Activated CD8-positive, alpha-beta memory T cell treated with anti-CD3 and anti-CD28 coated beads, Interleukin-2, amount 10 ng/mL, durations not matched to agents 7 days and 5 days (primary cell): ENCODE measurements at places on chromosomes 11 and 22.

DNA sequence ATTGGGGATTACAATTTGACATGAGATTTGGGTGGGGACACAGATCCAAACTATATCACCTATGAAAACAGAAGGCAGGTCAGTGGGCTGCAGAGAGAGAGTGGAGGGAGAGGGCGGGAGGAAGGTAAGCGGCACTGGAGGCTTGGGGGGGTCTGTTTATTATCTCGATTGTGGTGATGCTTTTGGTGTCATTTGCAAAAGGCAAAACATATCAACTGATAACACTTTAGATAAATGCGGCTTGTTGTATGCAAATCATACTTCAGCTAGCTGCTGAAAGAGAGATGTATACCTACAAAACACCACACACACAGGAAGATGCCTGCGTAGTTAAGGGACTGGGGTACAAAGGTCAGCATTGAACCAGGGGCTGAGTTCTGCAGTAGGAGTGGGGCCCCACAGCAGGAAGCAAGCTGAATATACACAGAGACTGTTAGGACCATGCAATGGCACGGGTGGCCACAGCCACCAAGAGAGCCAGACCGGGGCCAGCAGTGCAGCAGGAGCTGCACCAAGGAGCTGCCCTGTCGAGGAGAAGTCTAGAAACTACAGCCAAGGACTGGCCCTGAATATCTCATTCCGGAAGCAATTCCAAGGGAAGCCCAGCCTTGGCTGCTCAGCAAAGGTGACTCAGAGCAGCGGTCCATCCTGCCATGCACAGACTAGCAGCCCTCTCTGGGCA, 23.8 kb upstream of the TOLLIP start:
- no peak for DNase-seq

- no peak for DNase-seq
These were observed 74.5 kb downstream of the INSC start for GRCh38 chr11:15189189-15189588.

- DNase-seq = no peak
These were observed 22.8 kb downstream of the OSBP2 start for GRCh38 chr22:30717331-30717921.

GRCh38 chr22:38829485-38829884, 14.3 kb downstream of the NPTXR start:
- no peak for DNase-seq

DNA sequence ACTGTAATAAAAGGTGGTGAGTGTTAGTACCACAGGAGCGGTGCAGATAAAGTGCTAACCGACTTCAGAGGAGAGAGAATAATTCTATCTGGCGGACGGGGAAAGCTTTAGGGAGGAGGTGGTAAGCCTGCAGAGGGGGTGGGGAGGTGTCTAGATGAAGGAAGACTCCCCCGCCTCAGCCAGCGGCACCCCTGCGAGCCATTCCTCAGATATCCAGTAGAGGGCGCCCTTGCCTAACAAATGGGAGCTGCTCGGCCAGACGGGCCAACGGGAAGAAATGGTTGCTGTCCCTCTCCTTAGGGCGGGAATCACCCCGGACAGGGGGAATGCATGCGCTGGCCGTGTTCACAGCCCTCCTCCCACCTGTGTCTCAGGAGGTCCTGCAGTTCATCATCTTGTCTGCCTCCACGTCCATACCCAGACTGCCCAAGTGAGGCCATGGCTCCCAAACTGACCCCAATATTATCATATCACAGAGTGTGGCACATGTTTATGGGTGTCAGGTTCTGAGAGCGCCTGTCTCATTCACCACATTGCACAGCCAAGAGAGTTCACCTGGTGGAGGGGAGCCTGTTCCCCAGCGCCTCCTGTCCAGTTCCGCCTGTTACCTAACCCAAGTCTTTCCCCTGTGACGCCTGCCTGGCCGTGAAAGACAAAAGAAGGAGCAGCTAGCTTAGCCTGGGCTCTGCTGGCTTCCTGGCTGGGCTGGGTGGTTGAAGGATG, 85.5 kb downstream of the ST3GAL4 start:
- peak; percentile 78 for DNase-seq

GRCh38 chr11:62075438-62075837, 48.4 kb upstream of the INCENP start:
- no peak for DNase-seq

GRCh38 chr11:95545116-95545875, 244.3 kb downstream of the FAM76B start:
- no peak for DNase-seq

DNA sequence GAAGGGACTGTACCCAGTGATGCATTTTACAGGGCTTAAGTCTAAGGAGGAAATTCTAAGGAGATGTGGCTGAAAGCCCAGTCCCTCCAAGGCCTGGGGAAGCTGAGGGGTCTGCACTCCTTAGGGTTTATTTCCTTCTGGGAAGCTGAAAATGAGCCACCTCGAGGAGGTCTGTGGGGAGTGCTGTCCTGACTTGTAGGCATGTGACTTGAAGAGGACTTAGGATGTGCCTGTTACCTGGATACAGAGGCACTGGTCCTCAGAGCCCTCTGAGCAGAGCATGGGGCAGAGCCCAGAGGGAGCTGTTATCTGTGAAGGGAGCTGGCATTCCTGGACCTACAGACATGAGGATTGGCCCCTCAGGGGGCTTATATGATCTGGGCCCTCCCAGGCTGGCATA, 77.1 kb downstream of the TP53I11 start:
- DNase-seq = no peak

DNA sequence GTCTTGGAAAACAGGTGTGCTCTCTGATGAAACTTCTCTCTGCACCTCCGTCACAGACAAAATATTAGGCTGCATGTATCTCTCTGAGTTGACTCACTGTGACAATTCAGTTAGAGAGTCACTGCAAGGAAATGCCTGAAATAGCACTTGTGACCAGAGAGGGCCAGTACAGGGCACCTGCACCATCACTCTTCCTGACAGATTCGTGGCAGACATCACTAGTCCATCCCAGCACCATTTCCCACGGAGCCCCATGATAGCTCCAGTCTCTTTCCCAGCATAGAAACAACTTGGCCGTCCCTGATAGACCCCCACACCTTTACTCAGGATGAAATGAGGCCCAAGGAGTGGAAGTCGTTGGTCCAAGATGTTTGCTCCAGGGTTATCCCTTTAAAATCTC, 73.3 kb upstream of the ISX start:
- DNase-seq = no peak

DNA sequence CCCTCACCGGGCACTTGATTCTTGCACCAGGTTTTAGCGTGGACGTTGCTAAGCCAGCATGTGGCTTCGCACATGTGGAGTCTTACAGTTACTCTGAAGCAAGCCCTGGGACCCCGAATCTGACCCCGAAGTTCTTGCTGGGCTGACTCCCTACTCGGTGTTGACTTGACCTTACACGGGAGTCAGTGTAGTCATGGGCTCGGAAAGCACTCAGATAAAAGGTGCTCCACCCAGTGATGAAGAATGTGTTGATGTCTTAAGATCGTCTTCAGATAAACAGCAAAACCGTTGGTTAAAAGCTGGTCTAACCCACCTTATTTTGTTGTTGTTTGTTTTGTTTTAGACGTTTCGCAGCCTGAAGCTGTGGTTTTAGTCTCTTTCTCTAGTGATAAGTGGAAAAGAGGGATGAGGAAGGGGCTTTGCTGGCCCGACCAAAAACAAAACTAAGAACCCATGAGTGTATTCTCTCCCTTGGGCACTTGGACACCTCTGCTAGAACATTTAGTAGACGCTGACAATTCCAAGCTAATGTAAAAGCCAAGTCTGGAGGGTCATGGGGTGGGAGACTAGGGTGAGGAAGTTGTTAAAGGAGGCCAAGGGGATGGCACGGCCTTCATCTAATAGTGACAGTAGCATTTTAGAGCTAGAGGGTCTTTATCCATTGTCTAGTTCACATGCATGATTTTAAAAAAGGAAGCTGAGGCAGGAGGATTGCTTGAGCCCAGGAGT, 69.9 kb downstream of the BCR start:
- no peak for DNase-seq

DNA sequence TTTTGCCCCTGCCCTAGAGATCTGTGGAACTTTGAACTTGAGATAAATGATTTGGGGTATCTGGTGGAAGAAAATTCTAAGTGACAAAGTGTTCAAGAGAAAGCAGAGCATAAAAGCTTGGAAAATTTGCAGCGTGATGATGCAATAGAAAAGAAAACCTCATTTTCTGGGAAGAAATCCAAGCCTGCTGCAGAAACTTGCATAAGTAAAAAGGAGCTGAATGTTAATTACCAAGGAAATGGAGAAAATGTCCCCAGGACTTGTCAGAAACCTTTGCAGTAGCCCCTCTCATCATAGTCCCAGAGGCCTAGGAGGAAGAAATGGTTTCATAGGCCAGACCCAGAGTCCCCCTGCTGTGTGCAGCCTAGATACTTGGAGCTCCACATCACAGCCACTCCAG, 686.9 kb downstream of the FAM181B start:
- no peak for DNase-seq

- DNase-seq = peak; percentile 90
These were observed 89.2 kb upstream of the CRTAM start for GRCh38 chr11:122749005-122749687.

DNA sequence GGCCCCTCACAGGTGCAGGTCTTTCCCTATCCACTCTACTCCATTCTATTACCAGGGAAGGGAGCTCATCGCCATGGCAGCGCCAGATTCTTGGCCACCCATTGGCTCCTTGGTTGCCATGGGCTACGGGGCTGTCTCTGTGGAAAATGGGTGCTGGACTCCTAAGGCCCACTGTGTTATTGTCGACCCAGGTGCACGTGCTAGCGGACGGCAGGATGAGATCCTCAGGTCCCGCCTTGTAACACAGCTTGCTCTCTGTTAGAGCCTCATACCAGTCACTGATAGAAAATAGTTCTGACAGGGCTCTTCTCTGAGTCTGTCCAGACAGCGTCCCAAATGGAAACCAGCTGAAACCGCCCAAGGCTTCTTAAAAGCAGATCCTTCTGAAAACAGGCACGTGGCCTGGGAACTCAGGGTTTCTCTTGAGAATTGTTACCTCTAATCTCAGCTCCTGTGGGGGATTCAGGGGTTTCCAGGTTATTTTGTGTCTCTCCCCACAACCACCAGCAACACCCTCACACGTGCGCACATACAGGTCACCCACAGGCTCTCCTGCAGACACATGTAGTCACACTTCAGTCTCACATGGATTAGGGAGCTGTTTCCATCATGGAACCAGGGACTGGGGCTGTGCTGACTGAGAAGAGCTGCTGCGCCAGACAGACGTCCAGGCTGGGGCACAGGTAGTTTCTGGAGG, 1.5 kb downstream of the TUB start:
- DNase-seq = no peak

DNA sequence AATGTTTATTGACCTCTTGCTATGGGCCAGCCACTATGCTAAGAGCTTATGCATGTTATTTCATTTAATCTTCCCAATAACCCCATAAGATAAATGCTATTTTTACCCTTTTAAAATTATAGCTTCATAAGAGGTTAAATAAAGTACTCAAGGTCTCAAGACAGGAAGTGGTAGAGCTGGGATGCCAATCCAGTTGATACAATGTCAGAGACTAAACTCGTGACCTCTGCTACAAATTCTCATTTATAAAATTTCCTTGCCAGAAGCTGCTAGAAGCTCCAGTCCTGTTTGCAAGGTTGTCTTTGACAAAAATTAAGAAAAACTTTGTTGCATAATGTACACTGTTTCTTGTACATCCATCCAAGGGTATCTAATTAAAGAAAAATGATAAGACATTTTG, 265.9 kb upstream of the MPPED2 start:
- no peak for DNase-seq

- peak; percentile 77 for DNase-seq
These were observed 678 bp upstream of the INPPL1 start for GRCh38 chr11:72223615-72224563.

GRCh38 chr11:119729951-119730613, 1.1 kb upstream of the NECTIN1 start:
- DNase-seq = no peak

GRCh38 chr22:36455571-36456463, 25.6 kb downstream of the TXN2 start:
- no peak for DNase-seq

- no peak for DNase-seq
These were observed 49.0 kb downstream of the SC5D start for GRCh38 chr11:121341609-121342008.

DNA sequence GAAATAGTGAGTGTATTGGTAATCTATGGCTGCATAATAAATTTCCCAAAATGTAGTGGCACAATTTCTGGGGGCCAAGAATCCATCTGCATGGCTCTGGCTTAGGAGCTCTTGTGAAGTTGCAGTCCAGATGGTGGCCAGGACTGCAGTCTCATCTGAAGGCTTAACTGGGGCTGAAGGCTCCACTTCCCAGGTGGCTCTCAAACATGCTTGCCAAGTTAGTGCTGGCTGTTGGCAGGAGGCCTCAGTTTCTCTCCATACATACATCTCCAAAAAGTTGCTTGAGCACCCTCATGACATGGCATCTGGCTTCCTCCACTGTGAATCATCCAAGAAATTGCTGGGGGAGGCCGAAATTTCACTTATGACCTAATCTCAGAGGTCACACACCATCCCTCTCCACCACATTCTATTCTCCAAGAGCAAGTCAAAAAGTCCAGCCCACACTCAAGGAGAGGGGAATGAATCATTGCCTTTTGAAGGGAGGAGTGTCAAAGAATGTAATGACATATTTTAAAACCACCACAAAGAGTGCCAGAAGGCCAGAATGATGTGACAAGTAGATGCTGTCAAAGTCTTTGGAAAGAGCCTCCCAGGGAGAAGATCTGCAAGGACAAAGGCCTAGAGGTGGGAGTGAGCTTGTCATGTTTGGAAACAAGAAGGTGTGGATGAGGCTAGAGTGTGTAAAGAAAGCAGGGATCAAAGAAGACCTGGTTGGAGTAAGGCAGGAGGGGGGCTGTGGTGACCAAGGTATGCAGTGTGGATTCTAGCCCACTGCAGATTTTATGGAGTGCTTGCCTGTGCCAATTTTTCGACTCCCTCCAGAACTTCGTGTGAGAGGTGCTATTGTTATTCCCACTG, 566.2 kb downstream of the MIAT start:
- DNase-seq = no peak

DNA sequence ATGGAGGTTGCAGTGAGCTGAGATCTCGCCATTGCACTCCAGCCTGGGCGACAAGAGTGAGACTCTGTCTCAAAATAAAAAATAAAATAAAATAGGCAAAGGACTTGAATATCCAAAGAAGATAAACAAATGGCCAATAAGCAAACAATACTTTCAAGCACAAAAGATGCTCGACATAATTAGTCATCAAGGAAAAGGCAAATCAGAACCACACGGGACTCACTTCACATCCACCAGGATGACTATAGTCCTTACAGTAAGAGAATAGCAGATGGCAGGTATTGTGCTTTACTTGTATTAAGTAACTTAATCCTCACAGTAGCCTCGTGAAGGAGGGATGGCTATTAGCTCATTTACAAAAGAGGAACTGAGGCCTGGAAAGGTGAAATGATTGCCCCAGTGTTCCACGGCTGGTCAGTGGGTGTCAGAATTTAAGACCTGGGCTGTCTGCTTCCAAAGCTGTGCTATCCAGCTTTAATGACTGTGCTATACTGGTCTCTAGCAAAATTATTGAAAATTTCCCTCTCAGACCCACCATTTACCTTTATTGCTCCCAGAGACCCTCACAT, 40.2 kb upstream of the RBFOX2 start:
- DNase-seq = no peak

- no peak for DNase-seq
These were observed 206.2 kb downstream of the MAML2 start for GRCh38 chr11:96136613-96137298.
